ENCODE measurements at places on chromosomes 1 and 21. TPM values are rescaled to one million over a fixed set of nuclear protein-coding genes. Genes with fewer than 3 reads are reported as not detected.

DNA sequence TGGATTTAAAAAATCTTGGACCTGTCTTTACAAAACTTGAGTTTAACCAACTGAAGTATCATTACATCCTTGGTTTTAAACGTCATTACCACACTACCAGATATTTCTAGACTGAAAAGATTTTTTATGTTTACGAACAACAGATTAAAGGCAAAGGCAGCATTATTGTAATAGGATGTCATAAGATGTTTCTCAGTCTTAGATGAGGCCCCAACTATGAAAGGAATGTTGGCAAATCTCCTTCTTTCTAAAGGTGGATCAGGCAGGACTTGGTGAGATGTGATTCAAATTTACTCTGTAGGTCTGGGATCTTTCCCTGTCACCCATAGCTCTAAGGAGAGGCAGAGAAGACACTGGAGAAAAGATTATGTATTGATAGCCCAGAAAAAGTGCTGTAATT is 417.9 kb downstream of the PTBP2 start:
- no peak for DNase-seq

- no peak for DNase-seq
Observed at GRCh38 chr1:17194615-17195528, 10.1 kb upstream of the PADI1 start.

Gene GNB1
- 316 TPM for total RNA-seq

GRCh38 chr1:109243860-109244552 is 5.3 kb upstream of the CELSR2 start:
- no peak for DNase-seq

GRCh38 chr1:229869240-229869639 is 197.8 kb upstream of the GALNT2 start:
- DNase-seq: no peak

DNA sequence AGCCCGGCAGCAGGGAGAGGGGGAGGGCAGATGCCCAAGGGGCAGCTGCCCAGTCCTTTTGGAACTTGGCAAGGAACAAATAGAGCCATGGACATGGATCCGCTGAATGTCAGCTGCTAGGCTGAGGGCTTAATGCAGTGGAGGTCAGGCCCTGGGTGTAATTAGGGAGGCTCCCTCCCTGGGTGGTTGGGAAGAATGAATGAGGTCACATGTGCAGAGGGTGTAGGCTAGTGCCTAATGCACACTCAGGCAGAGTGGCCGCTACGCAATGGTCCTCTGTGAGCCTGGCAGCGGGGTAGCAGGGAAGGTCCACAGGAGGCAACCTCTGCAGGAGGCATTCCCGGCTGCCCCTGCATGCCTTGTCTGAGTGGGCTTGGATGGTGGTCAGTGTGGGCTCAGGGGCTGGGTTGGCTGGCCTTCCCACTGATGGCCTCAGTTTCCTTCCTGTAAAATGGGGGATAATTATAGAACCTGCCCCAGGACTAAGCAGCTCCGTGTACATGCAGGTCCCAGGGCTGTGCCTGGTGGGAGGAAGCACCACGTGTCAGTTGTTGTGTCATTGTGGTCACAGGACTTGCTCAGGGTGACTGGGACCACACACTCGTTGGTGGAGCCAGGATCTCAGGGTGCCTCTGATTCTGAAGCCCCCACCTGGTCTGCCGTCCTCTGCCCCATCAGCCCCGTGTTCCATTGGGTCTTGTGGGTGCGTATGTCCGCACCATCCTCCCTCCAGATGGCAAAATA is 81.6 kb upstream of the ACTL8 start:
- DNase-seq: no peak

- DNase-seq: no peak
Observed at GRCh38 chr1:216847397-216848036, 124.3 kb upstream of the ESRRG start.

DNA sequence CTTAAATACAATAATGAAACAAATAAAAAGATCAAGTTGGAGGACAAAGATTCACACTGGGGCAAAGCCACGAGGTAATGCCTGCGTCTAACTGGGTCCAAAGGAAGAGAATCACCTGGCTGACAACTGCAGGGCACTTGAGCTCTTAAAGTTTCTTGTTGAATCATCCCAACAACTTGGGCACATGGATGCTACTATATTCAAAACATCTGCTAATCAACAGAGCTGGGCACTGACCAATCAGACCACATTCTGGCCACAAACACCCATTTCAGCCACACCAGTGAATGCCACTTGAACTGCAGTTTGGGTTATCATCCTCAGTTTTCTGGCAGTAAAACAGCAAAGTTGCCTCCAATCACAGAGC is 51.0 kb downstream of the ABCA4 start:
- DNase-seq: no peak

- DNase-seq: peak; percentile 97
Observed at GRCh38 chr1:1778663-1779319, 521 bp upstream of the NADK start.

DNA sequence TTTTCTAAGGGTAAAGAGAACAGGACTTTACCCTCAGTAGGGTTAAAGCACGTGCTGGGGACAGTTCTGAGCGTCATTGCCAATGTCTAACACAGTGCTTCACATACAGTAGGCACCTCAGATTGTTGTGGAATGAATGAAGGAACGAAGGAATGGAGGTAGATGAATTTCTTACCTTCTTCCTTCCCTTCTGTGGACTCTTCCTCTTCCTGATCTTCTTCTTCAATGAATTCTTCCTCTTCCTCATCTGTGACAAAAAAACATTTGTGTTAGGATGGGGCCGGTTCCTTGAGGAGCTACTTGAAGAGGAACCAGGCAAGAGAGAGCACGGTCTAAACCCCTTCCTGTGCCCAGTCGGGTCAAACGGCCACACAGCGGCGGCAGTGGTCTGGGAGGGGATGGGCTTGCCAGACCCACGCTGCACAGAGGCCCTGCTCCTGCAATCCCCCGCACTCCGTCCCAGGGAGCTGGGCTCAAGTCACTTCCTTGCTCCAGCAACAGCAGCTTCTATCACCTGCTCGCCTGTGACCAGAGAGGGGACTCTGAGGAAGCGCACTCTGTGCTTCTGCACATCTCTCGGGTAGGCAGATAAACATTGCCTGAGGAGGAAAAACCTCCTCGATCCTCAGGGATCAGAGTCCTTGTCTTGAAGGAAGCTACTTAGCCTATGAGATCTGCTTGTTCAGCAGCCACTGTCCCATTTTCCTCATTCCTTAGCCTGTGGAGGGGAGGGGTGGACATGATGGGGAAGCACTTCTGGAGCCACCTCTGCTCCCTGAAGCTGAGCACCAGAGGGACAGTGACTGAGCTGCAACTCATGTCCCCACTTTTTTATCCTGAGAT is 8.0 kb upstream of the SLC30A2 start:
- DNase-seq: no peak

DNA sequence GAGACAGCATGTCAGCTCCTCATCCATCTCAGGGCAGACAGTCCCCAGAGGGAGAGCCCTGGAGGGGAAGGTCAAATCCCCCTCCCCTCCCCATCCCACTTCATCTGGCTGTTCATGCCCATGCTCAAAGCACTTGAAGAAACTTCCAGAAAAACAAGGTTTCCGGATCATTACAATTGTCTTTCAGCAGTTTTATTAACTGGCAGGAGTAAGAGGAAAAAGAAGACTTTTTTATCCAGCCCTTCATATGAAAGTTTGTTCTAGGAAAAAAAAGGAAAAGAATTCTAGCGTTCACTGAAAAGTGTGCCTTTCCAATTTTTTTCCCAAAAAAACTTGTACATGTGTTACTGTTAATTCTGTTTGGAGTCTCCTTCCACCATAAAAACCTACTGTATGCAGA is 145.7 kb upstream of the TIAM1 start:
- no peak for DNase-seq

GRCh38 chr1:53572065-53572814 is 113.0 kb downstream of the DMRTB1 start:
- peak; percentile 21 for DNase-seq

DNA sequence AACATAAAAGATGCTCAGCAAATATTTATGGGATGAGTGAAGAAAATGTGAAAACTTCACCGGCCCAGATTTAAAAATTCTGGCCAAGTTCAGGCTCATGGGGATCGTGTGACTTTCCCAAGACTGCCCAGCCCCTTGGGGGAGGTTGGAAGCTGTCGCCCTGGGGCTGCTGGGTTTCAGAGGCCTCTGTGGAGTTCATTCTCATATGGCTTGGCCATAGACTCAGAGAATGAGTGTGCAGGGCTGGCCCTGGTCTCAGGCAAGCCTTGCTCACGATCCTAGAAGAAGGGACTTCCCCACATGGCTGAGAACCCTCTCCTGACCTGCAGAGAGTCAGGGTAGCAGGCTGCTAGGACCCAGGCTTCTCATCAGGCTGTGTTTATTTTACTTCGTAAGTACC is 24.6 kb downstream of the PADI2 start:
- no peak for DNase-seq

- no peak for DNase-seq
Observed at GRCh38 chr1:59137276-59137615, 159.6 kb upstream of the FGGY start.

Gene TFF3
- 14.4 TPM for total RNA-seq

- no peak for DNase-seq
Observed at GRCh38 chr1:54807756-54808155, 6.6 kb upstream of the TTC22 start.

DNA sequence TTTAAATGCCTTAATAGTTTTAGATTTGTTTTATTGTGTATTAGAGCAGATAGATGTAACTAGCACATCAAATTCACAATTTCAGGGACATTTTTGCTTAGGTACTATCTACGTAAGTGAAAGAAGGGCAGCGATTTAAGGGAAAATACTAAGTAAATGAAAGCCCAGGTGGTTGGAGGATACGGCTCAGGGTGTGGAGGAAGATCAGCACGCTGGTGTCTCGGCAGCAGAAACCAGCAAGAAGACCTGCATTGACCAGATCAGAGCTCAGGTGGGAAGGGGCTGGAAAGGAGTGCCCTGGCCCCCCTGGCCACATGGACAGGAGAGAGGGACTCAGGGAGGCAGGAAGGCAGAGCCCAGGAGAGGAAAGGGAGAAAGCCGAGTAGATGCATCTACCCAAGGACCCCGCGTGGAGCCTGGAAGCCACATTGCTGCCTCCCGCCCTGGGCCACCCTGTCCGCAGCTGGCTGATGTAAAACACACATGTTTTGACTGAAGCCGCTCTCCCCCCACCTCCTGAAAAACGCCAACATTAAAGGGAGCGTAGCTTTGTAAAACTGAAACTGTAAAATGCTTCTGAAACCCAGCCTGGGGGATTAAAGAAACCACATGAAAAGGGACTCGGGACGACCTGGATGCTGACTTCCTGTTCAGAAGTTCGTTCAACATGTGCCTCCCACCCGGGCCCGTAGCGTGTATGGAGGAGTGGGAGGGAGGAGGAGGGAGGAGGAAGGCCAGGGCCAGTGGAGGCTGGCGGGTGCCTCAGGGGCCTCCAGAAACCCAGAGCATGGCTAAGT is 72.6 kb upstream of the TARDBP start:
- no peak for DNase-seq

- no peak for DNase-seq
Observed at GRCh38 chr1:89460325-89460724, 64.3 kb upstream of the LRRC8B start.

Gene SLC1A7
- 1.3 TPM for total RNA-seq

Gene KRTCAP2
- 166 TPM for total RNA-seq

GRCh38 chr1:241950390-241950789 is 7.2 kb upstream of the BECN2 start:
- DNase-seq: no peak

Gene TMEM51
- 11.2 TPM for total RNA-seq

DNA sequence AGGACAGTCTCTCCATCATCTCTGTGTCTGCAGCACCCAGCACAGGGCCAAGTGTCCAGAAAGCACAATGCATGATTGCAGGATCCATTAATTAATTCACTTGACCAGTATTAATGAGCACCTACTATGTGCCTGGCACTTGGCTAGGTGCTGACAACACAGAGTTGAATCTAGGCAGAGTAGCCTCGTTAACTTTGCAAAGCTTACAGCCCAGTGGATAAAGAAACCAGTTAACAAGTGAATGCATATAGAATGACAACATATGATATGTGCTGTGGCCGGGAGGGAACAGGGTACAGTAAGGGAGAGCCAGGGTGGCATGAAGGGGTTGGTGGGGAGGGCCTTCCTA is 10.9 kb downstream of the SLC1A7 start:
- no peak for DNase-seq

Gene AIM2
- total RNA-seq: 1.1 TPM

- no peak for DNase-seq
Observed at GRCh38 chr1:113628997-113629396, 130.3 kb downstream of the PHTF1 start.

GRCh38 chr1:39540504-39541031 is 36.0 kb downstream of the PABPC4 start:
- no peak for DNase-seq

DNA sequence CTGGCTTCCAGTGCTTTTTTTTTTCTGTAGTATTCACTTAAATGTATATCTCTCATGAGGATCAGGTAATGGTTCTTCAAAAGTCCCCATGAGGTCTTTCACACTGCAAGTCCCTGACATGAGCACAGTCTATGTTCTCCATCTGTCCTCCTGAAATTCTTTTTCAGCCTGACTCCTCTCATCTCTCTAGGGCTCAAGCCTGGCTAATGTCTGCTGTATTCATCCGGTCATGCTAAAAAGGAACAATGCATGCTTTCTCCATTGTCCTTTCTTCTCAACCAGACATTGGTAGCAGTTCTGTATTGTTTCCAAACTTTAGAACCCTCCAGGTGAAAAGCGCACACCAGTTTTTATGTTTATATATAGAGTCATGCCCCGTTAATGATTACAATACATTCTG is 368.3 kb upstream of the OLFM3 start:
- DNase-seq: no peak

DNA sequence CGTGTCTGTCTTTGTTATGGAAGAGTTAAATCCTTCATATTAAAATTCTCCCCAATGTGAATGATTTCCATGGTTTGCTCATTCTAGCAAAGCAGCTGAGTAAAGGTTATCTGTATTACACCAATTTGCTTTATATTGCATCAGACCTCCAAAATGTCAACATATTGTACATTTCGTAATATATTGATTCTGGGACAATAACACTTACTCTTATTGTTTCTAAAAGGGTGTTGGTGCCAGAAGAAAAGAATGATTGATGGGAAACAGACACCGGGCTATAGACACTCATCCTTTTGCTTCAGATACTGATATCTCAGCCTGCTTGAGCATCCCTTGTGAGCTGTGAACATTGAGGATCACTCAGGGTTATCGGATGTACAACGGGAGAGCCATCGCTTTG is 7.0 kb downstream of the NTNG1 start:
- DNase-seq: no peak

Measured in upper lobe of left lung (tissue), 6 donors.